ENCODE measurements at places on chromosomes 16 and 17.

DNA sequence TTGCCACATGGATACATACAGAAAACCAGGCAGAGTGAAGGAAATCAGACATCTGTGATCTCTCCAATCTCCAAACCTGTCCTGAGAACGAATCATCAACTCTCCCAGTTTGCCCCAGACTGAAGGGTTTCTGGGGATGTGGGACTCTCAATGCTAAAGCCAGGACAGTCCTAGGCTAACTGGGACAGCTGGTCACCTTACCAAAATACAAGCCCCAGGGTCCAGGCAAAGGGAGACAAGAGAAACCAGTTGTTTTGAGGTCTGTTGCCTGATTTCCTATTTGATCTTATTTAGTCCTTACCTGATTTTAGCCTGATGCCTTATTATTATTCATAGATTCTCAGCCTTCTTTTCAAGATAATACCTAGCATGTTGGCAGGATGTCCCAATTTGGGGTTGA lies 51.7 kb upstream of the TAC4 start:
- DNase-seq, result no peak

- DNase-seq, result peak; percentile 86
These were observed 9.4 kb downstream of the METTL9 start for GRCh38 chr16:21608639-21609328.

- no peak for DNase-seq
These were observed 585.3 kb downstream of the KCNJ18 start for GRCh38 chr17:22277595-22277994.

DNA sequence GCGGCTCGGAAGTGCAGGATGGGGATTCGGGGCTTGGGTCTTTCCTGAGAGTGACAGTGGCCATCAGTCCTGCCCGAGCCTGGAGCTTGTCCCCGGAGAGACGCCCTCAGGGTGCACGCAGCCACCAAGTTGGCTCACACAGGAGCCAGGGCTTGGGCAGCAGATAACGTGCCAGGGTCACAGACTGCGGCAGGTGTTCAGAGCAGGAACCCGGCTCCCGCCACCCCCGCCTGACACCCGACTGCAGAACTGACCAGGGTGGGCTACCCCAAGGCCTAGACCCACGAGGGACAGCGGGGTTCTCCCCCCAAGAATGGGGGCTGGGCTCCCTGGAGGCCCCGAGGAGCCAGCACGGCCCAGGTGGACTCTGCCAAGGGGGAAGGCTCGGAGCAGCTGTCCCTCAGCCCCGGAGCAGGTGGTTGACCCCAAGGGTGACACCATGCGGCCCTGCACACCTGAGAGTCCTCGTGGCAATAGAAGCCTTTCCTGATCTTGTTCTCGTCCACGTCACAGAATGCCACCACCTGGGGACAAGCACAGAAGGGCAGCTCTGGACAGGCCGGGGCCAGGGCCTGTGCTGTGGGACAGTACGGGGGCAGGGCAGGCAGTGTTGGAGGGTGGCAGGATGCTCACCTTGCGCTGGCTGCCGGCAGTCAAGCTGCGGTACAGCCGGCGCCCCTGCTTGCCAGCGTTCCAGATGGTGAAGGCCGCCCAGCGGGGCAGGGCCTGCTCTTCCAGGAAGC lies 117.1 kb upstream of the ZNF750 start:
- no peak for DNase-seq

- DNase-seq, result no peak
These were observed 189.2 kb upstream of the AXIN2 start for GRCh38 chr17:65750631-65751115.

DNA sequence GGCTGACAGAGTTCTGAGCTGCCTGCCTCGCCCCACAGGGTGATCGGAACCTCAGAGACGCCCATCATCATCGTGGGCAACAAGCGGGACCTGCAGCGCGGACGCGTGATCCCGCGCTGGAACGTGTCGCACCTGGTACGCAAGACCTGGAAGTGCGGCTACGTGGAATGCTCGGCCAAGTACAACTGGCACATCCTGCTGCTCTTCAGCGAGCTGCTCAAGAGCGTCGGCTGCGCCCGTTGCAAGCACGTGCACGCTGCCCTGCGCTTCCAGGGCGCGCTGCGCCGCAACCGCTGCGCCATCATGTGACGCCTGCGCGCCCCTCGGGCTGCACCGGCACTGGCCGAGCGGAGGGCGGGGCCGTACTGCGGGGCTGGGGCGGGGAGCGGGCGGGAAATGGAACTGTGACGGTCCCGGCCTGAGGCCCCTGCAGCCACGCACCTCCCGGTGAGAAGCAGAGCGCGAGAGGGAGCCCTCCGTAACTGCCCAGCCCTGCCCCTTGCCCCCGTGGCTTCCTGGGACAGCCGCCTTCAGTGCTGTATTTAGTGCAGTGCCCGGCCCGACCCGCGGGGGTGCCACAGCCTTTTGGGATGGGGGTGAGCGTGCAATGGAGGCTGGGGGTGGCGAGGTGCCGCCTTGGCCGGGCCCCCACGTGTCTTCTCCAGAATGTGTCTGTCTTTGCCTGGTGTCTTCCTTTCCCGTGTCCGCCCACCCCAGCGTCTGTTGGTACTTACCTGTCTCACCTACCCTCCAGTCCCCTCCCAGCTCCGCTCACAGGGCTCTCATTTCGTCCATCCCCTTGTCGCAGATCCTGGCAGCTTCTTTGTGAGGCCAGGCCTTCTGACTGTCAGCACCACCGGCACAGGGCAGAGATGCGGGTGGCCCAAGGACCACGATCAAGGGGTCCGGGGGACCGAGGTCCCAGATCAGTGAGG lies 9.8 kb downstream of the RASL10B start:
- no peak for DNase-seq

DNA sequence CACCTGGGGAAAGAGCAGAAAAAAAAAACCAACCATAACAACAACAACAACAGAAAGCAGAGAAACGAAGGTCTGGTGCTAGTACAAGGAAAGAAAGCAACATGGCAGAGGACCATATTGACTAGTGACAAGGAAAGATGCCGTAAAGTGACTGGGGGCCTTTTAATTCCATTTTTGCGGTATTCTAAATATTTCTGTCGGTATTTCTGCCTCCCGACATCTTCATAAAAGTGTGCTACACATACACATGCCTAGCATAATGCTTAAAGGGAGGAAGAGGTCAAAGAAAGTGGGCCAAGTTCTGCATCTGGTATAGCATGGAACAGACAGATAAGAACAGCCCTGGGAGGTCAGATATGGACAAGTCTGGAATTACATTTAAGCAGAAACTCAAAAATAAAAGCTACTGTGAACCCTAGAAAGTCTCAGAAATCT lies 19.5 kb upstream of the RNF43 start:
- DNase-seq, result no peak

DNA sequence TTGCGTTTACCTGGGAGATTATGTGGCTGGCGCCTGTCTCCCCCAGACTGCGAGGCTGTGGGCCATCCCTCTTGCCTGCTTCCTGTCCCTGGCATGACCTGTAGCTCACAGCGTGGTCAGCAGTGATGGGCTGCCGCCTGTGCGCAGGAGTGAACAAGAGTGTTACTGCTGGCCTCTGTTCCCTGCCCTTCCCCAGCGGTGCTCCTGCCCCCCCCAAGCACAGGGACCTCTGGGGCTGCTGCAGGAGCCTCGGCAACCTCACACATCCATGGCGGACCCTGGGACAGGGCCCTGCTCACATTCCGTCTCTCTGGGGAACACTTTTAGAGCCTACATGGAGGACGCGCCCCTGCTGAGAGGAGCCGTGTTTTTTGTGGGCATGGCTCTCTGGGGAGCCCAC lies 10.6 kb downstream of the TSC2 start:
- DNase-seq, result no peak

- no peak for DNase-seq
These were observed 6.6 kb downstream of the KRT39 start for GRCh38 chr17:40960144-40960543.

GRCh38 chr17:40531051-40531991 lies 29.9 kb upstream of the TNS4 start:
- no peak for DNase-seq

- DNase-seq, result no peak
These were observed 11.4 kb downstream of the CHST4 start for GRCh38 chr16:71537643-71538042.

DNA sequence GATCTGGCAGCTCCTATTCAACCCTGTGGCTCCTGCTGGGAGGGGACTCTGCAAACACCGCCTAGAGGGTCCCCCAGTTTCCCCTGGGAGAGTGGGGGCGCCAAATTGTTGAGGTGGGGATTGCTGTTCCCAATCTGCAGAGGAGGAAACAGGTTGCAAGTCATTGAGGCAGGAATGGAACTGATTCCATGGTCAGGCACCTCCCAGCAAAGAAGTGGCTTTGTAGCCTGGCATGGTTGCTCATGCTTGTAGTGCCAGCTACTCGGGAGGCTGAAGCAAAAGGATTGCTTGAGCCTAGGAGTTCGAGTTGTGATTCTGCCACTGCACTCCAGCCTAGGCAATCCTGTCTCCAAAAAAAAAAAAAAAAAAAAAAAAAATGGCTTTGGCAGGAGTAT lies 198 bp upstream of the PYDC1 start:
- no peak for DNase-seq

GRCh38 chr17:57406131-57406980 lies 150.0 kb downstream of the MSI2 start:
- no peak for DNase-seq

DNA sequence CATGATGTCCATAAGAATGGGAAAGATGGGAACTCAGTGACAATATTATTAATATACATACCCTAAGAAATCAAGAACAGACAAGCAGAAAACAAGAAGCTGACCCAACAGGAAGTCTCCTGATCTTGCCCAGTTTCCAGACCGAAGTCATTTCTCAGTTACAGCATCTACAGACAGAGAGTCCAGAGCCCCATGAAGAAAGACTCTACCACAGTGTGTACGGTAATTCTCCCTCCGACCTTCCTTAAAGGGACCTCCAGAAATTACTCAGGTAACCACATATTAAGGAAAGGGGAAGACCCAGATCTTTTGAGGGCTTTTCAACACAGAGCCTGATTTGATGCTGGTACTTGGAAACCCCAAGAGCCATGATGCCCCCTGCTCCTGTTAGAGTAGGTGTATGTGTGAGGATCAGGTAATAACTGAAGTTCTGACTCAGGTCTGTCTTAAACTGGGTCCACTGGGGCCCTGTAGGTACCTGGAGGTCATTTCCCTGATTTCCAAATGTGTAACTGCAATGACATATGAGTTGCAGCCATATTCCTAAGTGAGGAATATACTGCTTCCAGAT lies 132.4 kb downstream of the ABCA8 start:
- DNase-seq, result no peak

- DNase-seq, result no peak
These were observed 109.2 kb upstream of the NACA2 start for GRCh38 chr17:61700252-61700651.

DNA sequence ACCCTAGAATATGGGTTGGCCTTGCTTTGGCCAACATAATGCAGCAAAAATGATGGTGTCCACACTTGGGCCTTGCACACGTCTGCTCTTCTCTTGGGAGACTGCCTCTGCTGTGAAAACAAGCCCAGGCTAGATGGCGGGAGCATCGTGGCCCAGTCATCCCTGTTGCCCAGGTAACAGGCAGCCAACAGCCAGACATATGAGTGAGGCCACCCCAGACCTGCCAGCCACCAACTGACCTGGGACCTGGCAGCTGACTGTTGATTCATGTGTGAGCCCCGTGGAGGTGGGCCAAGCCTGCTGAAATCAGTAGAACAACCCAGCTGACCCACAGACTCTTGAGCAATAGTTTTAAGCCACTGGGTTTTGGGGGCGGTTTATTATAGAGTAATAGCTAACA lies 39.4 kb upstream of the CDH3 start:
- DNase-seq, result no peak

DNA sequence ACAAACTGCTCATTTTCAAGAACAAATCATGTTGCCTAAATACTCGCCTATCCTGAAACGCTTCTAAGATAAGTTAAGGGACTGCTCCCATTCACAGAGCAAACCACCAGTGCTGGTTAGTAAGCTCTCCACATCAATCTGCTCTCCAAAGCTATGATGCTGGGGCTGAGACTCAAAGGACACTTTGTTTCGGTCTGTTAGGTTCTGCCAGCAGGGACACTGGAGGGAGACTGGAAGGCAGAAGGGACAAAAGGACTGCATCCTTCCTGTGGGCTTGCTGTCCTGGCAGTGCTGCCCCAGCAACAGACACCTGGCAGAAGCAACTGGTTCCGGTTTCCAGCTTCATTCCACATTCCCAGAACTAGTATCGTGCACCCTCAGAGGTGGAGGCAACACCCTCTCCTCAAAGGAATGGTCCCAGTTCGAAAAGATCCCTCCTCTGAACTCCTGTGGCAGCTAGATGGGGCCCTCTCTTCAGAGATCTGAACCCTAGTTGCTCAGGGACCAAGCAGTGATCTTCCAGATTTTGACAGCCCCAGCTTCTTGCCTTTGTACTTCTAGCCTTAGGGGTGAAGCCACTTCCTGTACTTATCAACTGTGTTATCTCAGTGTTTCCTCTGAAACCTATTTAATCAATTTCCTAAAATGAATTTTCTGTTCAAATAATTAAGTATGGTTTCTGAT lies 73.4 kb upstream of the GSG1L start:
- DNase-seq, result no peak

DNA sequence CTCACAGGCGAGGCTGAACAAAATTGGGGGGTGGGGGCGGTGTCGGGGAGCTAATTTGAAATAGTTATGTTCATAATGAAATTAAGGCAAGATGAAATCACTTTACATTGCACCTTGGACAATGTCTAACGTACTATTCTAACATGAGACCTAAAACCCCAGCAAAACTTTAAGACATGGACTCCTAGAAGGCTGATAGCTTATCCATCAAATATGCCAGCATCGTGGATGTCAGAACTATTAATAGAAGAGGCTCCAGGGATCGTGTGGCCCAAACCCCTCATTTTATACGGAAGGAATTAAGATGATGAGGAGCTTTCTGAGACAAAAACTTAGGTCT lies 279.6 kb downstream of the SOX9 start:
- no peak for DNase-seq

DNA sequence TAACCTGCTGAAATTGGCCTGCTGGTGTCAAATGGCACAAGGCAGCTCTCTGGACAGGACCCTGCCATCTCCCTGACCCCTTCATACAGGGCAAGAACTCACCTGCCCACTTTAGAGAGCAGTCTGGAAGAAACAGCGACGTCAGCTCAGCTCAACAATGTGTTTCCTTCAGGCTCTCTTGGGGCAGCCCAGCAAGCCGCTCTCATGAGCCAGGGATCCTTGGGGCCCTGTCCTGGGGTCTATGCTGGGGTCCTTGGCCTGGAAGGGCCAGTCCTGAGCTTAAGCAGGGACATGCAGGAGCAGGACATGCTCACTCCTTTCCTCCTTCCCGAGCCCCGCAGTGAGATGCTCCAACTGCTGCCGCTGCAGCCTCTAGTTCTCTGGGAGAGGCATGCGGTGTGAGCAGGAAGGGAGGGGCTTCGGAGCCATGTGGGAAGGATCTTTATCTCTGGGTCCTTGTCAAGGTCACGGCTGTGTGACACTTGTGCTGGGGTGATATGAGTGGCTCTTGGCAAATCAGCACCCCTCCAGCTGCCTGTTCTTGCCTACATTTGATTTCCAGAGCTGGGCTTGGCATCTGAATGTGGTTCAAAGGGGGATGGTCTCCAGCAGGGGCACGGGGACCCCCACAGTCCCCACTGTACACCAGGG lies 3.4 kb downstream of the C1QTNF1 start:
- DNase-seq, result no peak

GRCh38 chr17:50945779-50946222 lies 79.6 kb upstream of the TOB1 start:
- DNase-seq, result no peak

GRCh38 chr16:31487720-31488467 lies 5.0 kb downstream of the SLC5A2 start:
- no peak for DNase-seq
